ENCODE measurements at places on chromosomes 6 and 20. TPM values are rescaled to one million over a fixed set of nuclear protein-coding genes. Genes with fewer than 3 reads are reported as not detected.

DNA sequence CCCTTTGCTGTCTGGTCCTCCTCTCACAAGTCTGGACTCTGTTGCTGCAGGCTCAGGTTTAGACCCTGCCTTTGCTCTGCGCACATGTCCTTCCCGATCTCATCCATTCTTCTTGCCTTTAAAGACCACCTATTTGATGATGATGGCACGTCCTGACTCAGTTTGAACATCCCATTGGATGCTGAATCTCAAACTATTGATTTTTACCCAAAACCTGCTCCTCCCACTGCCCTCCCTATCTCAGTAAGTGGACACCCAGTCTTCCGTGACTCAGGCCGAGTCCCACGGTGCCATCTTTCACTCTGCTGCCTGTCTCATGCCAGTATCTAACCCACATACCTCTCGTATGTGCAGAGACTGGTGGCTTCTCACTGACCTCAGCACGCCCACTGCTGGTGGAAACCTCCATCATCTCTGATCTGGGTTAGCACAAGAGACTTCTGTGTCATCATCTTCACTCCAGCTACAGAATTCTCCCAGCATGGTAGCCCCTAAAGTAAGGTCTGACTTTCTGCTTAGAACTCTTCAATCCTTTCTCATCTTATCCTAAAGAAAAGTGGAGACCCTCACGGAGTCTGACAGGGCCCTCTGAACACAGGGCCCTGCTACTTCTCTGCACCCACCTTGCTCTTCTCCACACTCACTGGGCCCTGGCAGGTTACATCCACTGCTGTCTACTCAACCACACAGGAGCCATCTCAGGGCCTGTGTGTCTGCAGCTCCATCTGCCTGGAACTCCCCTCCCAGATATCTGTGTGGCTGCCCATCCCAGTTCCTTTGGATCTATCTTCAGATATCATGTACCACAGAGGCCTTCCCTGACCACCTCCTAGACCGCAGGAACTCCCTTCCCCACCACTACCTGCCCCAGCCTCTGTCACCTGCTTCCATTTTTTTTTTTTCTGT, 387.1 kb upstream of the AGPAT4 start:
- no peak for DNase-seq

GRCh38 chr20:49866051-49866450, 49.3 kb downstream of the SPATA2 start:
- DNase-seq = no peak

- no peak for DNase-seq
Measured at GRCh38 chr6:152402791-152403190, 234.4 kb downstream of the SYNE1 start.

- no peak for DNase-seq
Measured at GRCh38 chr20:51960047-51960675, 157.8 kb upstream of the SALL4 start.

- DNase-seq = no peak
Measured at GRCh38 chr6:37614491-37614890, 83.2 kb downstream of the MDGA1 start.

DNA sequence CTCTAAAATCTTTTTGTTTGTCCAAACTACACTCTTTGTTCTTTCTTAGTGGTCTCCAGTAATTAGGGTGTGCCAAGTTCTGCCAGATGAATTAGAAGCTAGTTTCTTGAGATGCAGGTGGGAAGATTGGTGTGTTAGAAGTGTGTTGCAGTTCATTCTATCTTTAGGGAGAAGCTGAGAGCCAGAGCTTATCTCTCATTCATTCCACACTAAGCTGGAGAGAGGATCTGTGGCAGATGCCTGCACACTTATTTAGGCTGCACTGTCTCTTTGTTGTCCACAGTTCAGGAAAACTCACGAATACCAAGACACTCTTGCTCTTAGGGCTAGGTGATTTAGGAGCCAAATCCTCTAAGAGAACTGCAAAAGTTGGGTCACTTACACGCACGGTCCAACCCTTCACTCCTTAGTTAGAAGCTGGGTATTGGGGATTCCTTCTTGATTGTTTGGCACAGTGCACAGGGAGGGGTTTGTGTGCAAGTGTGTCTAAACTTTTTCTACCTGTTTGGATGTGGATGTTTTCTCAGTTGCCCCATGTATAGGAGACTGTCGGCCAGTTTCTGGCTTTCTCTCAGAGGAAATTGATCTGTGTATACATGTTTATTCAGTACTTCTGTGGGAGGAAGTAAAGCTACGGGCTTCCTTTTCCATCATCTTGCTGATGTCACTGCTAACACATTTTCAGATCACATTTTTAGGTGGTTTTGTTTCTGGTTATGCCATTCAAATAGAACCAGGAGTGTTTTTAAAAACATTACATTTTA, 49.5 kb downstream of the SMAP1 start:
- DNase-seq = no peak

DNA sequence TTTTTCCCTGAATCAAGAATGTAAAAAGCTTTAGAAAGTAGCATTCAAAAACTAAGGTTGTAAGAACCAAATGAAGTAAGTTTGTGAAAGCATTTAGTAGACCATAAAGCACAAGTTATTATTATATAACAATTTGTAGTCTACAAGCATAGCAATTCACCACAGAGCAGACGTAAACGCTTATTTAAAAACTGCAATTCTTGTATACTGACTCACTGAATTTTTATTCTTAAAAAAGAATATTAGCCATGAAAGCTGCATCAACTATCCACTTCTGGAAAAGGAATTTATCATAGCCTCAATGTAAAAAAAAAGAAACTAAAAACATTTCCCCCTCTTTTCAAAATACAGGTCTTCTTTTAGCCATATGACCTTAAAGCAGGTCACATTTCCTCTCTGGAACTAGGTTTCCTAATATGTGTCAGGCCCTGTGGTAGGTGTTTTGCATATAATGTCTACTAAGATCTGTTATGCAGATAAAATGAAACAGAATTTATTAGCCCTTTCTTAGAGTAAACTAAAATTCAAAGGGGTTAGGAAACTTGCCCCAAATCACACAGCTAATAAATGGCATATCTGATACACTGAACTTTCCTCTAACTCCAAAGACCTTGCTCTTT, 2.1 kb downstream of the MAP3K7 start:
- DNase-seq = no peak

GRCh38 chr6:3489961-3490624, 33.2 kb upstream of the SLC22A23 start:
- DNase-seq = no peak

LY6G6F gene
- total RNA-seq = not detected

TRAPPC3L gene
- total RNA-seq = not detected

HLA-G gene
- total RNA-seq = not detected

C20orf96 gene
- total RNA-seq = 3.0 TPM

TP53TG5 gene
- not detected for total RNA-seq

MEI4 gene
- 0.09 TPM for total RNA-seq

TMC2 gene
- total RNA-seq = 0.32 TPM

HLA-DOA gene
- total RNA-seq = 3.0 TPM
